ENCODE measurements at places on chromosomes 11 and 22.

- DNase-seq = no peak
These were observed 2.7 kb upstream of the GNB1L start for GRCh38 chr22:19857382-19857781.

GRCh38 chr11:125378571-125378970 is 117.5 kb downstream of the FEZ1 start:
- DNase-seq = no peak

DNA sequence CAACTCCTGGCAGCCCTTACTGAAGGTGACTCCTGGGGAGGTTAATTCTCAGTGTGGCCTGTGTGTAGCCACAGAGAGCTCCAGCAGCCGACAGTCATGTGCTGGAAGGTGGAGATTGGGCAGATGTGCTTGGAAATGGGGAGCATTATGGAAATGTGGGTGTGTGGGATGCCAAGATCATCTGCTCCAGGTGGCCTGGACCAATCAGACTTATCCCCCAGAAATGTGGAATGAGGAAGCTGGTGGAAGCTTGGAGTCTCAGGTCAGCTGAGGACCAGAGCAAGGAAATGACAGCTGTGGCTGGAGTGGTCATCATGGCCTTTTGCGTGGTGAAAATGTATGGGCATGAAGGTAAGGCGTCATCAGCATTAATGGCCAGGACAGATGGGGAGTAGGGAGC is 234.0 kb downstream of the MIAT start:
- no peak for DNase-seq

DNA sequence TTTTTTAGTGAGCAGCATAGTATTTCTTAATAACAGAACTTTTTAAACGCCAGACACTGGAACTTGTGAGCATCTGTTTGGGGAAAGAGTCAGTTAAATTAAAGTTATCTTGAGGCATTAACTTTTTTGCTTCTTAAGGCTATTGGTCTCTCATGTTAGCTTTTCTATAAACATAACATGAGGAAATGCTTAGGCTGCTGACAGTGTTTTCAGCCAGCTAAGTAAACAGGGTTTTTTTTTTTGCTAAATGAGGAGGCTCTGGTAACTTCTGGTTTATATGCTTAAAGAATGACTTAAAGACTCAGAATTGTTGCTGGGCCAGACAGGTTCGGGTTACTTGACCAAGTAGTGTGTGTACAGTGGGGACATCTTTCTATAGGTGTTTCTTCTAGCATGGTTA is 95.8 kb upstream of the ALKBH3 start:
- no peak for DNase-seq

- DNase-seq = no peak
These were observed 99.7 kb upstream of the VPREB1 start for GRCh38 chr22:22144858-22145257.

DNA sequence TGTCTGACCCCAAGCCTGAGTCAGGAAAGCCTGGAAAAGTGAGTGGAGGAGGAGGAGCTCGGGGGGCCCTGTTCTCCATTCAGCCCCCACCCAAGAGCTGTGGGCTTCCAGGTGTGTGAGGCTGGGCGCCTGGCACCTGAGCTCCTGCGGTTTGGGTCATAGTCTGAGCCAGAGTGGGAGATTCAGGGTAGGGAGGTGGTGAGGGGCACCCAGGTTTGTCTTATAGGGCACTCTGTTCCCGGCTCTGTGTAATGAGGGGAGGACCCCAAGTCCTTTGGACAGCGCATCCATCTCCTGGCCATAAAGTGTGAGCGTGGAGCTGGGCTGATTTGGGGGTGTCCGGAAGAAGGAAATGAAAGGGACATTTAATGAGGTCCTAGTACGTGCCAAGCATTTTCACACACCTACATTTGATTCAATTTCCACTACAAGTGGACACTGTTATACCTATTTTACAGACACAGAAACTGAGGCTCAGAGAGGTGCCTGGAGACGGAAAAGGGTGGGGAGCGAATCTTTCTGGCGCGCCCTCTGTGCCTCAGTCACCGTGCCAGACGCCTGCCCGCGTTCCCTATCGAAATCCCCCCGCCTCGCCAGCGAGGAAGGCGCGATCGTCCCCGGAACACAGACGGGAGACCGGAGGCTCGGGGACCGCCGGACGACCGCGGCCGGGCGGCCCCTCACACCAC is 1.2 kb downstream of the NPTXR start:
- no peak for DNase-seq

- no peak for DNase-seq
These were observed 34.4 kb downstream of the IGF2 start for GRCh38 chr11:2104524-2105440.

- no peak for DNase-seq
These were observed 3.7 kb upstream of the CARNS1 start for GRCh38 chr11:67411785-67412152.

DNA sequence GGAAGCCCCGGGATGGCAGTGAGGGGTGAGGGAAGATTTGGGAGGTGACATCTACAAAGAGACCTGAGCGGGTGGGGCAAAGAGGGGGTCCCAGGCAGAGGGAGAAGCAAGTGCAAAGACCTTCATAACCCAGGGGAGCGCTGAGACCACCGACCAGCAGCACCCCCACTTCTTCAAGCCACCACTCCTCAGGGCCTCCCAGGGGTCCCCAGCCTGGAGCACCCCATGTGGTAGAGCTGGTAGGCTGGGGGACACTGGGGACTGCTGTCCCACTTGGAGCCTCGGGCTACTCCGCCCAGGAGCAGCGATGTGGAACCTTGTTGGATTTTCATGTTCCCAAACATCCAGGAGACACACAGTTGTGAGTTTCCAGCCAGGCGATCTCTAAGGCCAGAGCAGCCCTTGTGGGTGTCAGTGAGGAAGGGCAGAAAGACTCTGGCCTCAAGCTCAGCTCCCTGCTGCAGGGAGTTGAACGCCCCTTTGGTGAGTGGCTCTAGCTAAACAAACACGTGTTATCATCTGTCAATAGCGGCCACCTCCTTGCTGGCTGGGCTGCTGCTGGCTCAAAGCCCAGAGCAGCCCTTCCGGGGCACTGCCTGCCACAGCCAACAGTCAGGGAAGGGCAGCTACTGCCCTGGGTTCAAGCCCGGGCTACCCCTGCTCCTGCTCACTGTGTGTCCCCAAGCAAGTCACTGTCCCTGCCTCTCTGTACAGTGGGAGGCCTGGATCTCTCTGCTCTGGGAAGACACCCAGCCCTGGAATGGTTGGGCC is 25.7 kb upstream of the CHKA start:
- no peak for DNase-seq

- no peak for DNase-seq
These were observed 13.5 kb downstream of the KCNQ1 start for GRCh38 chr11:2458321-2458720.

- no peak for DNase-seq
These were observed 353.9 kb upstream of the TENM4 start for GRCh38 chr11:79794484-79795393.

- no peak for DNase-seq
These were observed 125.7 kb downstream of the PARVA start for GRCh38 chr11:12503039-12503484.

GRCh38 chr22:50074551-50075530 is 10.4 kb downstream of the MLC1 start:
- DNase-seq = no peak

GRCh38 chr11:19060629-19061028 is at the start of gene MRGPRX2:
Gene MRGPRX2, minus strand, starts transcription at chr11:19060717. Its CDS starts 4,315 bp downstream, at chr11:19056402.
- DNase-seq = no peak

DNA sequence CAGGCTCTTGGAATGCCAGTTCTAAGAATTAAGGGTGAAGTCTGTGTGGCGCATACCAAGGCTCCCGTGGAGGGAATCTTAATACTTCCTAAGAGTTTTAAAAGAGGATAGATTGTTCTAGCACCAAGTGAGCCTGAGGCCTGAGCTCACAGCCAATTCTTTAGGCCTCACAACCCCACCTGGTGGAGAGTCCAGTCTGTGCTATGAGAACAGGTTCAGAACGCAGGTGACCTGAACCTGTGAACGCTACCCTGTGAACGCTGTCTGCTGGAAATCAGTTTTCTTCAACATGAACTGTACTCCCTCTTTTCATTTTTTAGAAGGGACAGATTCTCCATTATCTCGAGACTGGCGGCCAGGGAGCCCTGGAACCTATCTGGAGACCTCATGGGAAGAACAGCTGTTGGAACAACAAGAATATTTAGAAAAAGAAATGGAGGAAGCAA is 43.2 kb upstream of the DLAT start:
- DNase-seq = peak; percentile 32

GRCh38 chr11:1743585-1744136 is 6.7 kb downstream of the IFITM10 start:
- no peak for DNase-seq
